CD4-positive, alpha-beta T cell treated with Interleukin-15 for 4 hours (primary cell): ENCODE measurements at places on chromosomes 6 and 20.

- no peak for DNase-seq
Observed at GRCh38 chr6:78896227-78896626, 28.9 kb downstream of the IRAK1BP1 start.

DNA sequence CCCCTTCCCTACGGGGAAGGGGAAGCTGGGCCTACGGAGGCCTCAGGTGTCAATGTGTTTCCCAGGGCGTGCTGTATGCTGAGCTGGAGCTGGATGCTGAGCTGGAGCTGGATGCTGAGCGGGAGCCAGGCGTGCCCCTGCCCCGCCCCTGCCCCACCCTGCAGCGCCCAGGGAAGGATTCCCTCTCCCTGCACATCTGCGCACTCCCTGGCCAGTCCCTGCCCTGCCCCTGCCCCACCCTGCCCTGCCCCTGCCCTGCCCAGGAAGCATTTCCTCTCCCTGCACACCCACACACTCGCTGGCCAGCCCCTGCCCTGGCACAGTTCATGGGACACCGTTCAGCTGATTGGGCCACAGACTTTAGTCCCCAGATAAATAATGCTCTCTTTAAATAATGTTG is 196.8 kb downstream of the SMOC2 start:
- DNase-seq = no peak

- no peak for DNase-seq
Observed at GRCh38 chr6:137105375-137105774, 60.6 kb upstream of the IL20RA start.

GRCh38 chr6:139852488-139853140 is 478.2 kb upstream of the CITED2 start:
- no peak for DNase-seq

- DNase-seq = no peak
Observed at GRCh38 chr6:89542866-89543265, 95.7 kb downstream of the LYRM2 start.

GRCh38 chr20:41030531-41031242 is 2.1 kb downstream of the TOP1 start:
- no peak for DNase-seq

DNA sequence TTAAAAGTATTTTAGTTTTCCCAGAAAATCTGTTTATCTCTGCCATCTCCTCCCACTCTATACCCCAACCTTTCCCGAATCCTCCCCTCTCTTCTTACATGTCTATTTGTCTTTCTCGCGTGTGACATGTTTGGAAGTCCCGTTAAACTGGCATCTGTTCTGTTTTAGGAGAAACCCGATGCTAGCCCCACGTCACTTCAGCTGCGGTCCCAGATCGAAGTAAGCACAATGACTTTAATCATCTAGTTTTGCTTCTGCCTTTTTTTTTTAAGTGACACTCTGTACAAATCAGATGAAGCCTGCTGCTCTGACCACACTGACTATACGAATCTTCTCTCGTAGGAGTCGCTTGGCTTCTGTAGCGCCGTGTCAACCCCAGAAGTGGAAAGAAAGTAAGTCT is 97.4 kb downstream of the SASH1 start:
- DNase-seq = no peak

- DNase-seq = no peak
Observed at GRCh38 chr6:24313251-24314141, 44.4 kb downstream of the DCDC2 start.

- DNase-seq = no peak
Observed at GRCh38 chr6:140355476-140355875, 981.0 kb upstream of the CITED2 start.

DNA sequence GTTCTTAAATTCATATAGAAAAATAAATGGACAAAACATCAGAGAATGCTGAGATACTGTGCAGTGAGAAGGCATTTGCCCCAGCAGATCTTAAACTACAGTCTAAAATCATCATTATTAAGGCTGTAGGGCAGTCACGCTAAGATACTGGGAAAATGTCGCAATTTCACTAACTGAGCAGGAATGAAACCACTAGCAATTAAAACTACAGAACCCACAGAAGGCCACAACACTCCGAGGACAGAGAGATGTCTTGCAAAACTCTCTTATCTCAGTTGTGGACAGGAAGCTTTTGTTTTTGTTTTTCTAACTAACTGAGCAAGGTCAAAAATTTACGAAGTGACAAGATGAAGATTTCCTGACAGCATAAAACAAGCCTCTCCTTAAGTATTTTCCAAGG is 18.2 kb downstream of the GNAS-AS1 start:
- DNase-seq = no peak

- no peak for DNase-seq
Observed at GRCh38 chr6:19896693-19897010, 59.5 kb downstream of the ID4 start.

GRCh38 chr6:6998194-6998569 is 109.6 kb upstream of the RREB1 start:
- DNase-seq = no peak

GRCh38 chr6:147285087-147285855 is 81.1 kb downstream of the STXBP5 start:
- DNase-seq = peak; percentile 37

- no peak for DNase-seq
Observed at GRCh38 chr20:36684747-36685146, 38.8 kb upstream of the SLA2 start.

DNA sequence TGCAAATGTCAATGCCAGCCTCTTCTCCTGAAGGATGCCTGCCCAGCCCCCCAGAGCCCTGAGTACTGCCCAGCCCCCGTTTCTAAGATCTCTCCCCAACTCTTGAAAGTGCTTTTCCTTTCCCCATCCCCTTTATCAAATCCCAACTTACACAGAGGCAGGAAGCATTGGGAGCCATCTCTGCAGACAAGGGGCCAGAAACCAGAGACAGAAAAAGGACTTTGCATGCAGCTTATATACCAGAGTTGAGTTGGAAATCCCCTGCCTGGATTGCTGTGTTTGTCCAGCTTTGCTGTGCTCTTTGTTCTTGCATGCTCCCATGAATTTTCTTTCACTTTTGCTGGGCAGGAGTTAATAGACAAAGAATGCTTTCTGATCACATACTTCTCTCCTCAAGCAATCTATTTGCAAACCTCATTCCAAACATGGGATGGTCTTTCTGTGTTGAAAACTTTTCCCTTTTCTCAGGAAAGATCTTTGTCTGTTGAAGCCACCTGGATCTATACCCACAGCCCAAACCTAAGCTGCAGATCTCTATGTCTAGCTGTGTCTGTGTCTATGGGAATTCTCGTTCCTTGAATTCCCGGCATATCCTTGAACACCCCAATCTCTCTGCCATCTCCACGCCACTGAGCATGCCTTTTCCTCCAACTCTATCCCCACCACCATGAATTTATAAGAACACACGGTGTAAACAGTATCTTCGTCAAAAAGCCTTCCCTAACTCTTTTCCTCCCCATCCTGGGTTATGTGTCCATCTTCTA is at the start of gene UBD:
Gene UBD (minus strand): TSS at position 209 of the 764 bp plus-strand sequence. CDS start 31 bp downstream, at position 178.
- DNase-seq = no peak

- no peak for DNase-seq
Observed at GRCh38 chr6:64482631-64483030, 847.0 kb downstream of the PHF3 start.

- DNase-seq = no peak
Observed at GRCh38 chr6:26185802-26186201, 98.6 kb downstream of the HFE start.

DNA sequence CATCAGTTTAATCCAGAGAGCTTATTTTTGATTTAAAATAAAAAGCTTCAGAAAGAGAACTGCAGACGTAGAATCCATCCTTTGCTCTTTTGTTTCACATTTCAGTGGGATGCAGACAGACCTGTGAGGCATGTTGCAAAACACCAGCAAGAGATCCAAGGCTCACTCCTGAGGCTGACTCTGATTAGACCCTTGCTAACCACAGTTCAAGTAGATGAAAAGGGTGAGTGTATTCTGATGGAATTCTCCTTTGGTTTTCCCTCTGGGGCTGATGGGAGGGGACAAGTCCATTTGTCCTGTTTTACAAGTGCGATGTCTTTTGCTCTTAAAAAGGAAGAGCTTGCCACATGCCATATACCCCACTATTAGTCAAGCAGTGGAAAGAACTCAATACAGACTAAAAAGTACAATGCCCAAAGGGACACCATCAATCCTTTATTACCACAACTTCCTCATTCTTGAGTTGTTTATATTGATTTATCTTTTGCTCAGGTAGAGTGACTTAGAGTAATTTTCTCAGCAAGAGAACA is 772.7 kb downstream of the MAFB start:
- DNase-seq = no peak

- no peak for DNase-seq
Observed at GRCh38 chr20:13259921-13260320, 38.8 kb downstream of the ISM1 start.

GRCh38 chr20:49584418-49585382 is 16.8 kb upstream of the PTGIS start:
- DNase-seq = no peak

- no peak for DNase-seq
Observed at GRCh38 chr6:28914941-28915340, 8.8 kb downstream of the TRIM27 start.

DNA sequence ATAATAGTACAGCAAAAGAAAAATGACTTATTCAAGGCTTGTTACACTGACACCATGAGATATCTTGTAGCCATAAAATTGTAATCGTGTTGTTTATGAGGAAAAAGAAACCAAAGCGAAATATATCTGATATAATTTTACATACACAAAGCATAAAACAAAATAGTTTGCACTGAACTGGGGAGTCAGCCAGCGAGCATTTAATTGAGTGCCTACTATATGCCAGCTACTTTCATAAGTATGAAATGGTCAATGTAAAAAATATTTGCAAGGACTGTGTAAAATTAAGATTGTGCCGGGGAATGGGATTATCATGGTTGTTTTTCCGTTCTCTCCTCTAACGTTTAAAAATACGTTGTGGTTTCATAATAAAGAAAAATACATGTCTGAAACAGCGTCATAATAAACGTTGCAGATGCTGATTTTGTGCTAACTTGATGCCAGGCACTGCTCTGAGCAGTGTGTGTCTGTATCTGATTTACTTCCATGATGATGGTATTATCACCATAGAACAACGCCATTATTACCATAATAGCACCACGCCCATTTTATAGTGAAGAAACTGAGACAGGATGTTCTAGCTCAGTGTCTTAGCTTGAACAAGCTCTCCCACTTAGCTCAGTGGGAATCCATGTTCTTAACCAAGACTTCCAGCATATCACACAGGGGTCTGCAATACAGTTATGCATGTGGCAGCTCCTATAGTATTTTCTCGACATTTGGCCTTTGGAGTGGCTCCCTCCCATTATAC is 144.6 kb downstream of the BCAS1 start:
- no peak for DNase-seq

DNA sequence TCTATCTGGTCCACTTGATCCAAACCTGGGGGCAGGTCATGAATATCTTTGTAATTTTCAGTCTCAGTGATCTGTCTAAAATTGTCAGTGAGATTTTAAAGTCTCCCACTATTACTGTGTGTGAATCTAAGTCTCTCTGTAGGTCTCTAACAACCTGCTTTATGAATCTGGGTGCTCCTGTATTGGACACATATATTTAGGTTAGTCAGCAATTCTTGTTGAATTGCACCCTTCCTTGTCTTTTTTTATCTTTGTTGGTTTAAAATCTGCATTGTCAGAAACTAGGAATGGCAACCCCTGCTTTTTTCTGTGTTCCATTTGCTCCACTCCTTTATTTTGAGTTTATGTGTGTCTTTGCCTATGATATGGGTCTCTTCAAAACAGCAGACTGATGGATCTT is 140.7 kb downstream of the ASCC3 start:
- no peak for DNase-seq

GRCh38 chr20:56949318-56949717 is 317.1 kb downstream of the BMP7 start:
- DNase-seq = no peak

GRCh38 chr20:44805335-44805978 is 4.9 kb downstream of the RIMS4 start:
- no peak for DNase-seq

GRCh38 chr6:20099156-20099555 is 113.1 kb downstream of the MBOAT1 start:
- DNase-seq = no peak

DNA sequence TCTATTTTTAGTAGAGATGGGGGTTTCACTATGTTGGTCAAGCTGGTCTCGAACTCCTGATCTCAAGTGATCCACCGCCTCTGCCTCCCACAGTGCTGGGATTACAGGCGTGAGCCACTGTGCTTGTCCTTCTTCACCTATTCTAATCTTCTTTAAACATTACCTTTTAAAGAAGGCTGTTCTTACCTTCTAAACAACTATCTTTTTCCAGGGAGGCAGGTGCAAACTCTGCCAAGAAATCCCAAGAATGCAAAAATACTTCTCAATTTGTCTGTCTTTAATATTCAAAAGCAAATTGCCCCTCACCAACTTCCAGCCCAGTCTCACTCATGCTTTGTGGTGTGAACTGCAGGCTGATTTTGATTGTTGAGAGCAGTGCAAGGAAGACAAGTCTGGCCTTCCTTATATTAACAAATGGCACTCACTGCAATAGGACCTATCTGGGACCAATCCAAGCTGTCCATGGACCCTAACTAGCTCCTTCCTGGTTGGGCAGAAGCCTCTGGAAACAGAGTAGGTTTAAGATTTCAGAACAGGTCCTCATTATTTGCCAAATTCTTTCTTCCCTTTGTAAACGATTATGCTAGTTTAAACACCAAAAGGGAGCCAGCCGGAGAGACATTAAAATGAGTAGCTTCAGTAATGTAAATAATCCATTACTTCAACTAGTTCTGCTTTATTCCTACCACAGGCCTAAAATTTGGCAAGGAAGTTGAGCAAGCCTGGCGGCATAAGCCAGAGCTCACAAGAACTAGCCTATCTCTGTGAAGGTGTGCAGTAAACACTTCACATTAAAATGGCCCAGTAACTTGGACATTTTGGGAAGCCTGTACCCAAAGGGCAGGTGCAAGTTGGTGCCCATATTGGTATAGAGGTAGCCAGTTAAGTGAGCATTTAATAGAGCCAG is 1.6 kb downstream of the SCAND1 start:
- DNase-seq = no peak

DNA sequence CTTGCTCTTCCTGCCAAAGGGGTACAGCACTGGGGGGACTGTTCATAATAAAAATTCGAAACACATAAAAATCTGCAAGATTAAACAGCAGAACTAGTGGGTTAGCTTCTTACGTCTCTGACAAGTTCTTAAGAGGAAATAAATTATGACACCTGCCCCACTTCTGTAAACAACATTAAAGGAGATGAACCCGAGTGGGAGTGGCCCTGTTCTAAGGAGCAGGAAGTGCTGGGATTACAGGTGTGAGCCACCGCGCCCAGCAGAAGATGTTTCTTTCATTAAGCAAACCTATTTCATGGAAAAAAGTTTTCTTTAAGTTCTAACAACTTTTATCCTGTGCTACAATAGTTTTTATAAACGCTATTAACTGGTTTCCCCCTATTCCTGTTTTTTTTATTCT is 24.6 kb downstream of the USP45 start:
- peak; percentile 8 for DNase-seq

GRCh38 chr6:12047792-12048432 is 35.8 kb downstream of the HIVEP1 start:
- no peak for DNase-seq

DNA sequence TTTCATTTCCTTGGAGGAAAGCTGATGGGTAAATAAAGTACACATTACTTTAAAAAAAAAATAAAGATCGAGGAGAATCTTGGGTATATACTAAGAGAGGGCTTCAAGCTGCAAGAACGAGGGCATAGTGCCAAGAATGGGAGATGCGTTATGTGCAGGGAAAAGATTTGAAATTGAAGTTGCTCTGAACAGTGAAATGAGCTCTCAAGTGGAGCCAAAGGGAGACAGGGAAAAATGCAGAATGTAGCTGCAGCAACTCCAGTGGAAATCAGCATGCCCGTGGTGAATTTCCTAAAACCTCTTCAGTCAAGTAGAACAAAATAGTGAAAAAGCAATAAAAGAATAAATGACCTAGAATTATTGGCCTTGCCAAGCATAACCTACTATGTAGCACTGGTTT is 11.4 kb upstream of the COL9A1 start:
- no peak for DNase-seq
